Stimulated activated CD8-positive, alpha-beta memory T cell treated with anti-CD3 and anti-CD28 coated beads, Interleukin-7, amount 100 ng/mL, for 1 hour (primary cell): ENCODE measurements at places on chromosomes 11 and 22.

DNA sequence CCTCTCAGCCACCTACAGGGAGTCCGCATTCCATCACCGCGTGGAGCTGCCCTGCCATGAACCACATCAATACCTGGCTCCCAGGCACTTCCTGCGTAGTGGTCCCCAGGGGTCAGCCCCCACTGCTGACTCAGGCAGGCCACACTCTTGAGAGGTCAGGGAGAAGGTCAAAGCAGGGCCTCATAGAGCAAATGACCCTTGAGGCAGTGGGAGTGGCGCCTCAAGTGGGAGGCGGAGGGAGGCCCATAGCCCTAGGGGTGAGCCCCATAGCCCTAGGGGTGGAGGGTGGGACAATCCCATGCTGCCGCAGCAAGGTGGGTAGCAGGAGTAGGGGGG, 5.0 kb downstream of the PRDX5 start:
- no peak for DNase-seq

GRCh38 chr11:63019506-63019905, 3.9 kb upstream of the SLC22A8 start:
- DNase-seq, result no peak

DNA sequence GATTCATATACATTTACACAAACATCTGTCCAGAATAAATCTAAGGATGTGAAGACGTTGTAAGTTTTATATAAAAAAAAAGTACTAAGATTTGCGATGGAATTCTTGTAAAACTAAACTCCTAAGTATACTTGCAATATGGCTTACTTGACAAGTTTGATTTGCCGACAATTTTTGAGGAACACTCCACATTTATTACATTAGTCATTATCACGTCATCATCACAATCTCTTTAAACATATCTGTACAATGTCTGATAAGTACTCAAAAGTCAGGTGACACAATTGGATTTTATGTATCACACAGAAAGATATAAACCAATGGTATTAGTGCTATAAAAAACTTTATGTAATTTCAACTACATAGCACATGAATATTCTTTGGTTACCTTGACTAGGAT, 30.4 kb downstream of the IMMP1L start:
- no peak for DNase-seq

DNA sequence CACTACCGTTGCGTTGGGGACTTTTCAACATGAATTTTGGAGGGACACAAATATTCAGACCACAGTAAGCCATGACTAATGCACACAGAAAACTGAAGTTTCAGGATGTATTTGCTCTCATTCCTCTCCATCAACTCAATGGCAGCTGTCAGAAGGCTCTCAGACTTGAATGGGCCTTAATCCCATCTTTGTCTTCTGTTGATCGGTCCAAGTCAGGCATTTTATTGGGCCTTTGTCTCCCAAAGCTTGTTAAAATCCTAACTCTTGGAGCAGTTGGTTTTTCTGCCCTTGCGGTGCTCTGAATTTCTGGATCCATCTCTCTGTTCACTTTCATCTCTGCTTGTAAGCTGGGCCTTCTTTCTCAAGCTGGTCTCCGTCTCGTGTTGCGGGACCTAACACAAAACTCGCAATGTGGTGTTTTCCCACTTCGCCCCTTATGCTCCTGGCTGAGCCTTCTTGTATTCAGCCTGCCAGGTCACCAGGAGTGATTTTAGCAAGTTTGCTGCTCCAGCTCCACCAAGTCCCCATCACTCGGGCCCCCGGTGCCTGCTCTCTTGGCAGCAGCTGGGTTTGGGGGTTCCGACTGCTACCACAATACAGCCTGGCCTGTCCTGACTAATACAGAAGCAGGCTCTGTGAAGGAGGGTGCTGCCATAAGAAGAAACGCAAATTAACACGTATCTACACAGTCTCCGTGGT, 27.0 kb downstream of the TSPAN32 start:
- no peak for DNase-seq

- DNase-seq, result no peak
Observed at GRCh38 chr22:39877079-39877845, 16.3 kb downstream of the ENTHD1 start.

DNA sequence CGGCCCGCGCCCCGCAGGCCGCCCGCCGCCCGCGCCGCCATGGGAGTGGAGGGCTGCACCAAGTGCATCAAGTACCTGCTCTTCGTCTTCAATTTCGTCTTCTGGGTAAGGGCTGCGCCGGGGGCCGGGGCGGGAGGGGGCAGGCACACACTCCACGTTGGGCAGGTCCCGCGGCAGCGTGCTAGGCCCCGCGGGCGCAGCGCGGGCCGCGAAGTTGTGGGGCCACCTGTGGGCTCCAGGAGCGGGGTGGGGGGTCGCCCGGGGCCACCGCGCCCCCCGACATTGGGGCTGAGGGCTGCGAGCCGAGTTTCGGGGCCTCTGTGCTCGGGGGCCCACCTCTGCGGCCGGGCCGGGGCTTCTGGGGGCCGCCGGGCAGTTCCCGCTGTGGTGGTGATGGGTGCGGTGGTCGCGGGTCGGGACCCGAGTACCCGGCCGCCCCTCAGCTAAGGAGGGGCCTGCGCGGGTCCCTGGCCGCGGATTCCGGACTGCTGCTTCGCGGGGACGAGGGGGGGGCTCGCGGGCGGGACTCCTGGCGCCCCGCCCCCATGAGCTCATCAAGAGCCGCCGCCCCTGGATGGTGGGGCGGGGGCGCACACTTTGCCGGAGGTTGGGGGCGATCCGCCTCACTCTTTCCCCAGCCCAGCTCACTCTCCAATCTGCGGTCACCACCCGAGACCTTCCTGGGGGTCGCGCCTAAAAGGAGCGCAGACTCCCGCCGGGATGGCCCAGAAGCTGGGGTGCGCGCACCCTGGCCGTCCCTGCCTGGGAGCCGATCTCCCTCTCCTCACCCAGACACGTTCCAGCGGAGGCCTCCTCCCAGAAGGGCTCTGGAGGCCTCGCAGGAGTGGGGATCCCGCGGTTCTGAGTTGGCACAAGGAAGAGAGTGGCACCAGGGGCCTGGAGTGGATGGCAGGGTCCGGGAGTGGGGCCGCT, 667 bp downstream of the CD81 start:
- peak; percentile 31 for DNase-seq
